ENCODE measurements at places on chromosomes 1 and 21.
A peak's percentile ranks its signal among the peaks of the same experiment; 100 is the strongest.

GRCh38 chr1:178075333-178075732 is 18.6 kb upstream of the RASAL2 start:
- DNase-seq = no peak

GRCh38 chr1:51664421-51665240 is 47.7 kb downstream of the OSBPL9 start:
- DNase-seq = no peak

GRCh38 chr1:178092878-178093493 is 918 bp upstream of the RASAL2 start:
- no peak for DNase-seq

GRCh38 chr1:248906753-248907661 is 972 bp downstream of the PGBD2 start:
- peak; percentile 97 for DNase-seq

GRCh38 chr1:104636581-104636980 is 886.9 kb downstream of the AMY1C start:
- DNase-seq = no peak

DNA sequence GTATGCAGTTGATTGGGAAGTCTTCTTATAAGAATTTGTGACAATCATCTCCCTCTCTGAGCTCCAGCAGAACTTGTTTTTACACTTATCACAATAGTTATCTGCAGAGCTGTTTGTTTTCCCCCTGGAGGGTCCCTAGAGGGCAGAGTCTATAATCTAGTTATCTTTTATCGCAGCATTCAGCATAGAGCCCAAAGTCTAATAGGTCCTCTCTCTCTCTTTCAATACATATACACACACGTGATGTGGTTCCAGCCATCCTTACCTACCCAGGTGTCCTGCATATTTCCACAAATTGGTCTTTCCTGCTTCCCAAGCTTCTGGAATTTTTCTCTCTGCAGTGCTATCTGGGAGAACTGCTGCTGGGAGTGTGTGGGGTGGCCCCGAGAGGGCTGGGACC is 229.6 kb upstream of the KIAA0040 start:
- DNase-seq = no peak

- DNase-seq = no peak
Measured at GRCh38 chr1:7808253-7808844, 24.3 kb downstream of the PER3 start.

DNA sequence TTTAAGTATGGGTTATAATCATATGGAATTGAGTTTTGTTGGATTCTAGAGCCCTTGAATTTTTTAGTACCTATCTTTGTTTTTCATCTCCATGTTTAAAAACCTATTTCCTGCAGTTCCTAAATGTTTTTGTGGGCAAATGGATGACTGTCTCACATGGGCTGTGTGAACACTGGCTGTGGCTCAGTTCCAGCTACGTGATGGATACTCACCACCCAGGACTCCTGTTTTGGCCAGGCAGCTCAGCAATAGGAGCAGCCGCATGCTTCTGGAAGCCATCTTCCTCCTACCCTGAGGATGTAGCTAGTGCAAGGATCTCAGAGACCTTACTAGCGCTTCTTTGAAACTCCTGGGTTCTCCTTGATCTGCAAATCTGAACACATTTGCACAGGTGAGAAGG is 2.8 kb downstream of the REG4 start:
- no peak for DNase-seq
